ENCODE measurements at places on chromosomes 16 and 17.

- no peak for DNase-seq
Observed at GRCh38 chr17:73932216-73932749, 271.2 kb upstream of the RPL38 start.

DNA sequence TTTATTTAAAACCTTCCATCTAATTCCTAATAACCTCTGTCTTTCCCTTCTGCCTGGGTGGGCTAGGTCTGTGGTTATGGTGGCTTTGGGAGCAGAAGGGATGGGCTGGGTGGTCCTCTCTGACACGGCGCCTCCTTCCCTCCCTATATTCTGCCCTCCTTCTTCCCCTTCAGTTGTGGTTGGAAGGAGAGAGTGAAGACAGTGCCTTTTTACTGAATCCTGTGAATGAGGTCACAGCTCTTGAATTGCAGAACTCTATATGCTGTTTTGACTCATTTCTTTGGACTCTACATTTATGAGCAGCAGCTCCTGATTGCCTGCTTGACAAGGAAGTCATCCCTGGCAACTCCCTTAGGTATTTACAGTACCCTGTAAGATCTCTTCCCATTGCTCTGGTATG is 256.0 kb upstream of the ELAC2 start:
- DNase-seq: no peak

- no peak for DNase-seq
Observed at GRCh38 chr17:78174870-78175642, 6.7 kb downstream of the SYNGR2 start.

- DNase-seq: no peak
Observed at GRCh38 chr17:13678841-13679240, 77.1 kb upstream of the HS3ST3A1 start.

DNA sequence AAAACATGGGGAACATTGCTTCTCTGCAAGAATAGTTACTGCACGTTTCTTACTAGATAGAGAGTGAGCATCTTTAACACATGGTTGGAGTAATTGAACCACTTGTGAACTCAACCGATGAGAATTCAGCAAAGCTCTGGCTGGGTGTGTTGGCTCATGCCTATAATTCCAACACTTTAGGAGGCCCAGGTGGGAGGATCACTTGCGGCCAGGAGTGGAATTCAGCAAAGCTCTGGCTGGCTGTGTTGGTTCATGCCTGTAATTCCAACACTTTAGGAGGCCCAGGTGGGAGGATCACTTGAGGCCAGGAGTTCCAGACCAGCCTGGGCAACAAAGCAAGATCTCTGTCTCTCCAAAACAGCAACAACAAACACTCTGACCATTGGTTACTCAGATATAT is 865.9 kb downstream of the KCNJ2 start:
- no peak for DNase-seq

DNA sequence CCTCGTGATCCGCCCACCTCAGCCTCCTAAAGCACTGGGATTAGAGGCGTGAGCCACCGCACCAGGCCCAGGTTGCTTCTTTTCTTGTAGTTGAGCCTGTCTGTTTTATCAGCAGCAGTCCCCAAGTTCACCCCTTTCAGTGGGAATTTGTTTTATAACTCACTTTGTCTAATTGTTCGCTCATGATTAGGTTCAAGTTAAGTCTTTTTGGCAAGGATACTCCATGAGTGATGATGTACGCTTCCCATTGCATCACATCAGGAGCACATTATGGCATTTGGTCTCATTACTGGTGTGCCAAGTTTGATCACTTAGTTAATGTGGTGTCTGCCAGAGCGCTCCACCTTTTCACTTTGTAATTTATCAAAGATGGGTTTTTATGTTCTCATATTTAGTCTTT is 14.4 kb upstream of the GJD3 start:
- no peak for DNase-seq

- DNase-seq: no peak
Observed at GRCh38 chr16:20911361-20911760, 10.8 kb downstream of the LYRM1 start.

- no peak for DNase-seq
Observed at GRCh38 chr17:41360296-41360995, 9.2 kb downstream of the KRT33B start.

DNA sequence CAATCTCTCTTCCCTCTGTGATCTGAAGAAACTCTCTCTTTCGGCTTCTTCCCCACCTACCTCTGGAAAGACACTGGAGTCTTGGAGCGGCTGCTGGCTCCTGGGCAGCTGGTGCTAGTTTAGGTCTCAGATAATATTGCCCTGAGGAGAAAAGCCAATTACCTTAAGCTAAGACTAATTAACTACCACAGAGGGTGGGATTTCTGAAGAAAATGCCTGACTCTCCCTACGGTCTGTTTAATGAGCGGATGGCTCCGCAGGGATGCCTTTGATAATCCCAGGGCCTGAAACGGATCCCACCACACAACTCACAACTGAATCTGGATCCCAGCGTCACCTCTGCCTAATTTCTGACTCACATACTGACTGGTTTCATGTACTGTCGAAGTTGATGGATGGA is 127.0 kb upstream of the NLRP1 start:
- DNase-seq: no peak

DNA sequence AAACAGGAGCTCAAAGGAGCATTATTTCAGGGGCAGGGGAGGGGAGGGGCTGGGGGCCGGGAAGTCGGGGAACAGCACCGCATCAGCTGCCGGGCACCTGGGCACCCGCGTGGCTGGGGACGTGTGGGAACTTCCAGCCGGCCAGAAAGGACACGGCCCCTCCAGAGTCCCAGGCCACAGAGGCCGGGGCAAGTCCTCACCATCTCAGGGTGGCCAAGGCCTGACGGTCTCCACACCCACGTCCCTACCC is 1.1 kb downstream of the PGAP6 start:
- no peak for DNase-seq

DNA sequence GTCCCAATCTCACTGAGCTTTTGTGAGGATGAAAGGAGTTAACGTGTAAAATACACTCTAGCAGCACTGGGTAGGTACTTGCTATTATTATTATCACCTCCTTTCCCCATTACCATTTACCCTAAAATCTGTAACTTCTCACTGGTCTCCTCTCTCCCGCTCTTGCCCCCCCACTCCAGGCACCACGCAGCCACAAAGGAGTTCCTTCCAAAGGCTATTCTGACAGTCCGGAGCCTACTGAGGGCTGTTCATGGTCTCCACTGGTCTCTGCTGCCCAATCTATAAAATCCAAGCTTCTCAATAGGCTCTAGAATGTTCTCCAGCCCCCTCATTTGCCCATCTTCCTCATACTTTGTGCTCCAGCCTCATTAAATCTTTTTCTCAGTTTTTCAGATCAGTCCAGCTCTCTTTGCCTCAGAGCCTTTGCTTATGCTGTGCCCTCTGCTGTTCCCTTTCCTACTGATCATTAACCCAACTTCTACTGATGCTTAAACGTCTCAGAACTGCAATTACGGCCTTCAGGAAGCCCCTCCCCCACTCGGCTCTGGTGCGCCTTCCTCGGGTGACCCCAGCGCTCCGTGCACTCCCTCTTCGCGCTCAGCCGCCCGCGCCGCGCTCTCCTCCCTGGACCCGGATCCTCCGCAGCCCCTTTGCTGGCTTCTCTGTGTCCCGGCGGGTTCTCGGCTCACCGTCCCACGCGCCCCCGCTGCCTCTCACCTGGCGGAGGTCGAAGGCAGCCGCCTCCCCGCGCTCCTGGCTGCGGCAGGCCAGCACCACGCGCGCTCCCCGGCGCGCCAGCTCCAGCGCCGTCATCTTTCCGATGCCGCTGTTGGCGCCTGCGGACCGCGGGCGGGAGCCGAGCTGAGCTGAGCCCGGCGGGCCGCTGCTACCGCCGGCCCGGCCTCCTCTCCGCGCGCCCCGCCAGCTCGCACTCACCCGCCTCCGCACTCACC is 737 bp downstream of the DHRS13 start:
- DNase-seq: peak; percentile 33

DNA sequence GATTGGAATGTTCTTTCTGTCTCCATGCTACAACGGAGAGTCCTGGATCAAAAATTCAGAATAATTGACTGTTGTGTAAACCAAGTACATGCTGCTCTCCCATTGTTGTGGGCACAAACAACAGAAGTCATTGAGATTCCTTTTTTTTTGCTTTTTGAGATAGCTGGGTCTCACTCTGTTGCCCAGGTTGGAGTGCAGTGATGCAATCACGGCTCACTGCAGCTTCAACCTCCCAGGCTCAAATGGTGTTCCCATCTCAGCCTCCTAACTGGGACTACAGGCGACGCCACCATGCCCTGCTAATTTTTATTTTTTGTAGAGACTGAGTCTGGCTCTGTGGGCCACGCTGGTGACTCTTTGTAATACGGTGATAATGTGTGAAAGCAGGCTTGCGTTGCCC is 24.5 kb downstream of the NDE1 start:
- DNase-seq: no peak

Data from stimulated activated CD8-positive, alpha-beta memory T cell treated with anti-CD3 and anti-CD28 coated beads, Interleukin-4, amount 100 ng/mL, for 1 hour (primary cell).